Activated CD4-positive, alpha-beta memory T cell treated with anti-CD3 and anti-CD28 coated beads, Interleukin-2, amount 10 ng/mL, durations not matched to agents 7 days and 5 days (primary cell): ENCODE measurements at places on chromosomes 7 and 10. TPM values are rescaled to one million over a fixed set of nuclear protein-coding genes. Genes with fewer than 3 reads are reported as not detected.

DNA sequence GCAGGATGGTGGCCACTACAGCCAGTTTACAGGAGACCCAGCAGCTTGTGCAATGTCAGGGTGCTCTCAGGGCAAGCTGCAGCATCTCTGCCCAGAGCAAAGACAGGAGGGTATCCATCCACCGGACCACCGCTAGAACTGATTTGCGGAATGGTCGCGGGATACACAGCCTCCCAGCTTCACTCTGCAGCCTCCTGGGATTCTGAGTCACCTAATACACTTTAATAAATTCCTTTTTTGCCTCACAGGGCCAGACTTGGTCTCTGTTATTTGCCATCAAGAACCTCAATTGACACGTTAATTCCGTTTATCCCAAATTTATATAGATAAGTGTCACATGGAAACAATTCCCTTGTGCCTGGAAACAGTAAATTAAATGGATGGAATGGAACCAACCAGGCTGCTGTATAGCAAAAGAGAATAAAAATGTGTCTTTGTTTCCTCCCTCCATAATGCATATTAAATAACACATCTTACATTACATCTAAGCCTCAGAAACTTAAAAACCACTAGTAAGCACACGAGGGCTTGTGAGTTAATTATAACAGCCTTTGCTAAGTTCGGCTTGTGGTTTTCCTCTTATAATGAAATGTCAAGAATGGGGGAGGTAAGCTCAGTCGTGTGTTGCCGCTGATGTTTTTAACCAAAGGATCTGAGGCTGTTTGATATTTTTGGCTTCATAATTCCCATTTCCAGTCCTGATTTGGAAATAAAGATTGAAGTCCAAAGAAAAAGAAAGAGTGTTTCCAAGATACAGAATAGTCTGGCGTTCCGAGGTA, 52.1 kb downstream of the ADRB1 start:
- no peak for DNase-seq

DNA sequence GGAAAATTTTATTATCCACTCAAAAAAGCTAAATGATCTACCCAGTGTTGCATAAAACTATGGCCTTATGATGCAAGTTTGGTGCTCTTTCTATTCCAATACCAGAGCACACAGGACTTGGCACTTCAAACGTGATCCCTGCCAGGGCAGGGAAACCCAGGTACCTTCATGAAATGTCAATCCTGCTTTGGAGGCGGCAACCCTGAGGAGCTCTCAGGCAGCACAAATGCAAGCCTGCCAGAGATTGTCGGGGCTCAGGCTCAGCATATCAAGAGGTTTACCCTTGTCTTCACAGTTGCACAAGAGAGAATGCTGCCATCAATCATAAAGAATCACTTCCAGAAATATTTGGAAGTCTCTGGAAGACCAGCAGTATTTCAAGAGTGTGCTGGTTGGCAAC, 151.5 kb downstream of the GLI3 start:
- no peak for DNase-seq

Gene STEAP1
- 0.25 TPM for total RNA-seq

DNA sequence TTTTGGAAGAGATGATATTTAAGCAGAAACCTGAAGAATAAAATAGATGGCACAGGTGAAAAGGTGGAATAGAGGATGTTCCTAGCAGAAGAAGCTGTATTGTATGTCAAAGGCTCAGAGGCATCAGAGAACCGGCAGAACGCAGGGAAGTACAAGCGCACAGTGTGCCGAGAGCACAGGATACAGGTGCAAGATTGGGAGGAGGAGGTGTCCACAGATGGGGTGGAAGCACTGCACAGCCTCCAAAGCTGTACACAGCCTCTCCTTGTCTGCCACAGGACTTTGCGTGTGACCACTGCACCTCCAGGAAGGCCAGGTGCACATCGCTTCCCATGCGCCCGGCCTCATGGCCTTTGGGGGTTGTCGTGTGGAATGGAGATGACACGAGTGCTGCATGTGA, 23.3 kb upstream of the SEC61G start:
- no peak for DNase-seq

Gene NUTM2E
- 0.18 TPM for total RNA-seq

Gene MRLN
- total RNA-seq, result not detected

DNA sequence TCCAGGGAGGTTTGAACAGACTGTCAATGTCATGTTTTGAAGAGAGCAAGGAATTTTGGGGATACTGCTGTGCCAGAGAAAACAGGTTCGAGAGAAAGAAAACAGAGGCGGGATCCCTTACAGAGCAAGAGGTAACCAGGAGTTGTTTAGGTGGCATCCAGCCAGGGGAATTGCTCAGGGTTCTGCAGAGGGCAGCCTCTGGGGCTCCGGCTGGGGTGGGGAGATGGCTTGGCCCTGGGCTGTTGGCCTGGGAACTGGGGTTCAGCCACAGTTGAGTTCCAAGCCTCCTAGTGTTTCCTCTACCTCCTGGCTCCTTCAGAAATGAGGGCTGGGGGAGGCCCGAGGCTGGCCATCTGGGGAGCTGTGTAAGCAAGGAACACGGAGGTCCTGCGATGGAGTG, 68.0 kb downstream of the CAMK1D start:
- no peak for DNase-seq

DNA sequence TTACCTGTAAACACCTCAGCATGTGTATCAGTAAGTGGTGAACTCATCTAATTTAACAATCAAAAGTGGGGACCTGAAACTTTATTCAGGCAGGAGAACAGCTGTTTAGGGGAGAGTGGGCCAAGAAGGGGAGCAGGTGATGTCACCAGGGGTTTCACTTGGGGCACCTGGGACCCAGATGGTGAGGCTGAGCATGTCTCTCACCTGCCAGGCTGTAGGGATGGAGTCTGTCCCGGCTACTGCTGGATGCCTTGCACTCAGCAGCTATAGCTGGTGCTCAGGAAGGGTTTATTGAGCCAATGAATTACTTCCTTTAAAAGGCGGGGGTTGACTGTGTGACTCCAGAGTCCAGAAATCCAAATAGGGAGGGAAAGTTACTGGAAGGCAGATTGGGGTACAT, 23.0 kb downstream of the CDH23 start:
- no peak for DNase-seq

GRCh38 chr7:111650456-111650999, 88.2 kb upstream of the IMMP2L start:
- DNase-seq, result no peak

Gene GTF2IRD1
- total RNA-seq, result 4.6 TPM

- DNase-seq, result no peak
Measured at GRCh38 chr7:140923358-140924006, 1.2 kb downstream of the BRAF start.

DNA sequence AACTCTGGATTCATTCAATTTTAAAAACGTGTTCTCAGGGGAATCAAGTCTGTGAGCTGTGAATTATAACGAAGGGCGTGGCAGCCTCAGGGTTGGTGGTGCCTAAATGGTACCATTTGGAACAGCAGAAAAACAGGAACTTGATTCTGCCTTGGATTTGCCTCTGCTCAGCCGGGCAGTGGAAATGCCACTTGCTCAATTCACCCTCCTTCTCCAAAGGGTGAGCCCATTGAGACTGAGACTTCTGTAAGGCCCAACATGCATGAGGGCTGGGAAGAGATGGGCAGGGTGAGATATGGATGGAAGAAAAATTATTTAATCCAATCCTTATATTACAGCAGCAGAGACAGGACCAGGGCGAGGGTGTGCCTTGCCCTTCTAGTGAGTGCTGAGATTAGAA, 107.1 kb upstream of the HABP2 start:
- DNase-seq, result no peak

GRCh38 chr10:130854151-130854550, 457.4 kb downstream of the TCERG1L start:
- DNase-seq, result no peak

DNA sequence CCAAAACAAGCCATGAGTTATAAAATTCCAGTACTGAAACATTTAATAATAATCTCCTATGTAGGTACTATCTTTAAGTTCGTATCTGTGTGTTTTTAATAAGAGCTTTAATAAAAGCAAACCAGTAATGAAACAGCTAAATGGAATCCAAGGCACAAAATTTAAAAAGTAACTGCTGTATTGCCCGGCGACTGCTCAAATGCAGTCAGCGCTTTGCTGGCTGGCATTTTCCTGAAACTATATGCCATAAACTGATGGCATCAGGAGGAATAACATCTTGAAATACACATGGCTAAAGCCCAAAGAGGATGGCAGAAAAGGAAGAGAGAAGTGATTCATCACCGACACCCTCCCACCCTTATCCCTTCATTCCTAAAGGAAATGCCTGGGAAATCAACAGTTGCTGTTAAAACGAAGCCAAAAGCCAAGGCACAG, 133.1 kb downstream of the CUBN start:
- DNase-seq, result no peak

Gene GDF2
- total RNA-seq, result not detected

Gene MYOF
- 10.9 TPM for total RNA-seq

Gene OR13A1
- not detected for total RNA-seq

DNA sequence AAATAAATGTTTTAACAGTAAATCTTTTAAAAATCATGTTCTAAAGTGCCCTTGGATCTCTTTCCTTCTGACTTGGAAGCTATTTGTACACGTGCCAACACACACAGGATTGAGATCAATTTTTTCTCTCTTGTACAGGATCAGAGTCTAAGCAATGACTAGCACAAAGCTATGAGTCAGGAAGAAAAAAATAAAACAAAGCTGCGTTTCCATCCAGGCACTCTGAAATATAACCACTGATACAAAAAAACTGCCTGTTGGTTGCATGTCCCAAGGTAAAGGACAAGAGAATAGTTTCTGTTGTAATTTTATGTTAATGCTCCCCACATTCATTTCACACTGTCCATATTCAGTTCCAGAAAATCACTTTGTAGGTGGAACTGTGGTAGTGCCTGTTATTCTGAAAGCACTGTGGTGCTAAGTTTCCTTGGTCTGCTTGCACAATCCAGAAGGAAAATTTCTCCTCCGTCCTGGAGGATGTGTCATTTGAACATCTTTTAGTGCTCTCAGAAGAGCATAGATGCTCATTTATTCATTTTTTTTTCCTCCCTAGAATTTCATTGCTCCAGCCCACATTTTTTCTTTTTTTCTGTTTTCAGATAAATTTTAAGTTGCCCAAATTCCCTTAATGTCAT, 113.4 kb downstream of the PLXDC2 start:
- no peak for DNase-seq

DNA sequence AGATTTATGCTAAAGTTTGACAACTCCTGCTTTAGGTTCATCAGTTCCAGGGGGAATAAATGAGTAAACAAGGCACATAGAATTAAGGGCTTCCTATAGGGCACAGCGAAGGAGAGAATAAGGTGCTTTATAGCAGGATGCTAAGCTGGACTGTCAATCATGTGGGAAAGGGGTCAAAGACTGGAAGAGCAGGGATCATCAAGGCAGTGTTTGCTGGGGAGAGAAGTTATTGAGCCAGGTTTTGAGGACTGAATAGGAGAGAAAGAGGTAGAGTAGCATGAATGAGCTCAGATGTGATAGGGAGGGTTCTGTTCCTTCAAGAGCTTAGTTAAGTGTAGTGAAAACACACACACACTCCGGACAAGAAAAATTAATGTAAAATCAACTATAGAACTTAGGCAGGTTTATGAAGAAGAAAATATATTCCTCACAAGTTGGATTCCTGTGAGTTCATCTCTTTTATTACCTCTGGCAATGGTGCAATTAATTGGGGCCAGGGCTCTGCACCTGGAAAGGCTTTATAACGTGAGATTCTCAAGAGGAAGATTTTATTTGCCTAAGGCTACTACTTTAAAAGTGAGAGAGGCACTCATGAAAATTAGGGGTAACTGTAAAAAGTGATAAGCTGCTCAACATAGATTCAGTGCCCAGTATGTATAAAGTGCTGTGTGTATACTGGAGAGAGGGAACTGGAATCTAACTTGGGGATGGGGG, 222.4 kb downstream of the AUTS2 start:
- DNase-seq, result no peak

GRCh38 chr10:64873088-64873487, 1351.9 kb downstream of the REEP3 start:
- DNase-seq, result no peak

- no peak for DNase-seq
Measured at GRCh38 chr10:1203704-1204103, 147.5 kb downstream of the WDR37 start.

Gene CPN1
- not detected for total RNA-seq

Gene KIAA1549
- total RNA-seq, result 0.33 TPM

DNA sequence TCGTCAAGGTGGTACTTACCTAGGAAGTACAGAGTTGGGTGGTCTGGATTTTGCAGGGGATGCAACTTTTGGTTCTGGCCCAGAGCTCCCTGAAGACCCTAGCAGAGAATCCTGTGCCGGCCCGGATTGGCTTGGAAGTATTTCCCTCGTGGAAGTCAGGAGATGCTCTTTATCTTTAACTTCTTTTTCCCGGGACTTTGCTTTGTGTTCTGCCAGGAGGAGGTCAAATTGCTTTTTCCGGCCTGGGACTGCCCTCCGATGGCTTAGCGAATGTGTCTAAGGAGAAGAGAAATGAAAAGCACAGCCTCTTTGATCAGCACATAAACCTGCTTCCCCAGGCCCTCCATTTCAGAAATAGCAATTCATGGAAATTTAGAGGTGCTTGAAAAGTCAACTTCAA, 57.0 kb upstream of the EFCAB10 start:
- DNase-seq, result no peak

DNA sequence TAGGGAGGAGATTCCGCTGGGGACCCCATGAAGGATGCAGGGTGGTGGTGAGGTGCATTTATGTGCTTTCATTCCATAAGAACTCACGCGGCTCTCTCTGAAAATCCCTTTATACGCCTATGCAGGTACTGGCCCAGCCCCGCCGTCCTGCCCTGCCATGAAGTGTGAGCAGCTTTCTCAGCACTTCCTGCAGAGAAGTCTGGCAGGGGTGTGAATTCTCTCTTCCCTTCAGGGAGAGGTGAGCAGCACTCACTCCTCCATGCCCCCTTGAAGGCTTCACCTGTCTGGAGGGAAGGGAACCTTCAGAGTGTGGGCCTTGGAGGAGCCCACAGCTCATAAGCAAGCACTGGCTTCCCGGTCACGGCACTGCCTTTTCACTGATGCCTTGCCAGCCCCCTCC, 34.0 kb downstream of the PPP2R2D start:
- no peak for DNase-seq

- no peak for DNase-seq
Measured at GRCh38 chr10:35895331-35895730, 253.2 kb upstream of the FZD8 start.

GRCh38 chr10:60021361-60021760, 115.0 kb upstream of the CCDC6 start:
- no peak for DNase-seq

Gene DNAJC12
- total RNA-seq, result 4.1 TPM

- DNase-seq, result no peak
Measured at GRCh38 chr10:116164291-116164690, 108.7 kb downstream of the GFRA1 start.

- DNase-seq, result no peak
Measured at GRCh38 chr10:36324831-36325230, 682.7 kb upstream of the FZD8 start.

GRCh38 chr10:132188331-132188730, 1.6 kb downstream of the DPYSL4 start:
- DNase-seq, result no peak

- DNase-seq, result no peak
Measured at GRCh38 chr10:49415846-49416245, 20.0 kb upstream of the DRGX start.
